Effector memory CD4-positive, alpha-beta T cell (primary cell): ENCODE measurements at places on chromosomes 5 and 9.

DNA sequence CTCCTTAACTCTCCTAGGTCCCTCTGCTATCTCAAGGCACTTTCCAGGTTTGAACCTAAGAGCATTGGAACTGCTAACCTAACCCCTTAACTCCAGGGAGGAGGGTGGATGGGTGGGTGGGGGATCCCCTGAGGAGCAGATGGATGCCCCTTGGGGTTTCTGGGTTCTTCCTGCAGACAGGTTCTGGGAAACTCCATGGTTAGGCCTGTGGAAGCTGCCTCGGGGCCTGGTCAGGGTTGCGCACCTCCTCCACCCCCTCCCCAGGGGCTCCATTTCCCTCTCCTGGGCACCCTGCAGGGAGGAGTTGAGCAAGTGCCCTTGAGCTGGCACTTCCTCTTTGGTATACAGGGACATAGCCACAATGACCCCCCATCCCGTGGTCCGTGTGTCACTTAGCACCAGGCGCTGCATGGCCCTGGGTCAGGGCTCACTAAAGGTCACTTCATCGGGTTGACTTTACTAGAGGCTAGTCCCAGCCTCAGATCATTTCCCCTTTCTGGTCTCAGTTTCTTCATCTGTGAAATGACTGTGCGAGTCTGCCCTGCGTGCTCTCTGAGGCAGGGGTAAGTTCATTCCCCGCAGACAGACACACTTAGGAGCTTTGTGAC, 16.0 kb downstream of the CXXC5 start:
- no peak for DNase-seq

- DNase-seq = no peak
Observed at GRCh38 chr5:140348104-140348503, 1.7 kb upstream of the HBEGF start.

DNA sequence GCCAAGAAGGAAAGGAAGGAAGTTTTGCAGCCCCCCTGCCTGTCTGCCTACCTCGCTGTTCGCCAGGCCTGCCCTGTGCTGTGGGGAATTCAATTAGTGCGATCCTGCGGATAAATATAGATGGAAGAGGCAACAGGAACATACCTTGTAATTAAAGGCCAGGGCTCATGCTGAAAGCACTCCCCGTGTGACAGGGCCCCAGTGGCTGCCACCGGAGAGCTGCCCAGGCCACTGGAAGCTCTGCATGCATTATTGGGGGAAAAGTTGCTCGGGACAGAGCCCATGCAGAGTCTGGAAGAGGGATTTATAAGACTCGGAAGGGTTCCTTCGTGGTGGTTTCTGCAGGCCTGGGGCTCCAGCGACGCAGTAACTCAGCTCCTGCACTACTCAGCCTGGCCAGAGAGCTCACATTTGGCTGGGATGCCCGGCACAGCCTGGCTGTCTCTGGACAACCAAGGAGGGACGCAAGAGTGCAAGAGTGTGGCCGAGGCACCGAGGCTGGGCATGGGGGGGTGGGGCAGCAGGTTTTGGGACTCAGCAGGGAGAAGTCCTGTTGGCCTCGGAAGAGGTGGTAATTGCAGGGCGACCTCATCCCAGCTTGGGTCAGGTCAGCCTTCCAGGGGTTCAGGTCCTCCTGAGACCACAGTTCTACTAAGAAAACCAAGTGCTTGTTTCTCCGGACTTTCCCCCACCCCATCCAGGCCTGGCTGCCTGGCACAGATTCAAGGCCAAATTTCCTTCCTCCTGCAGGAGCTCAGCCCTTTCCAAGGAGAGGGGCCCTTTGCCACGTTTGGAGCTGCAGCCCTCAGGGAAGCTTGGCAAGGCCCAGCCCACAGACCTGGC, 68.1 kb upstream of the GGTA1 start:
- no peak for DNase-seq

DNA sequence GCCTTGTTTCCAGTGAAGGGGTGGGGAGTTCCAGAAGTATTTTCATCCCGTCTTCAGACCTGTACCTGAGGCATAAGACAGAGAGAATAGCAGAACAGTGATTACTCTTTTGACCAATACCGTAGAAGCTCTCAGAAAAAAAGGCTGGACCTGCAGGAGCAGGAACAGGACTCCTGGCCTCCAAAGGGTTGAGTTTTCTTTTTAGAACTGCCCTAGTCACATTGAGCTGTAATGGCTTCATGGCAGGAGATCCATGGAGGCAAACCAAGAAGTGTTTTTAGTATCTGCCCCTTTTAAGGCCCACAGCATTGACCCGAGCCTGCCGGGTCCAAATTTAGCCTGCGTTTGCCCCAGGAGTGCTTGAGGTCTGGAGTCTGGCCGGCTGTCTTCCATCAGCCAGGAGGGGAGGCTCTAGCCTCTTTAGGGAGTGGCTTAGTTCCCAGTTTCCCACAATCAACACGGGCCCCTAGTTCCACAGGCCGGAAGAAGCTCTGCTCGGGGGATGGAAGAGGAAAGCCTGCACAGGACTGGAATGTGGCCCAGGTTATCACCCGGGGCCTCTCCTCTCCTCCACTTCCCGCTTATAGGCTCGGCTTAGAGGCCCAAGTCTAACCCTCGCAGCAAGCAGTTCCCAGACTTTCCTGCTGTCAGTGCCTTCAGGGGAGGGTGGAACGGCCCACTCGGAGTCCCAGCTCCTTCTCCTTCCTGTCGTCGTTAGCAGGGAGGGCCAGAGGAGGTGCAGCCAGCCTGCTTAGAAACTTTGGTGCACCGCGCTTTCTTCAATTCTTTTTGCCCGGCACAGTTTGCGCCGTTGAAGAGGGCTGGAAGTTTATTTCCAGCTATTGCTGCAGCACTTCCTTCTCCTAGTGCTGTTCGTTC, 80.7 kb downstream of the C9orf152 start:
- DNase-seq = no peak
